ENCODE measurements at places on chromosomes 7 and 10.

DNA sequence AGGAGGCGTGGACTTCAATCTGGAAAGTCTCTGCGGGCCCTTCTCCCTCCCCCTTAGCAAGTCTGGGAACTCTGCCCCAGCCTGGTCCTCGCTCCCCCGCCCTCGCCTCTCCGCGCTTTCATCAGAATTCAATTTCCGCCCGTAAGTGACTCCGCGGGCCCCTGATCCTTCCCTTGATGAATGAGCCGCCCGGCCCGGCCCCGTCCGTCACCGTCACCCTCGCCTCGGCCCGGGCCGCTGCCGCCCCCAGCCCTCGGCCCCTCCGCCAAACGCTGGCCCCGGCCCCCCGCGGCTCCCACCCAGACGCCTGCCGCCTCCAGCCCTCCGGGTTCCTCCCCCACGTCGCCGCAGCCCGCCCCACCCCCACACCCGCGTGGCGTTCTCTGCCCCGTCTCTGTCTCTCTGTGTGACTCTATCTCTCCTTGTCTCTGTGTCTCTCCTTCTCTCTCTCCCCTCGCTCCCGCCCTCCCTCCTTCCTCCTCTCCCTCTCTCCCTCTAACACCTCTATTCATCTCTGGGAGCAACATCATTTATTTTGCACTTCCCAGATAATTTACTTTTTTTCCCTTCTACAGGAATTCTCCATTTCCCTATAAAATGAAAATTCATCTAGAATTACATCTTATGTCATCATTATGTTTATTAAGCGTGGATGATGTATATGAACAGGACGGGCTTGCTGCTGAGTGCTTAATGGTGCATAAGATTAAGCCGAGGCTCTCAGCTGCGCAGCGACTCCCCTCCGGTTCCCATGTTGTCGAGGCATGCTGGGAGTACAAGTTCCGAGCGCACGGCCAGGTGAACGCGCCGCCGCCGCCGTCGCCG is 91.2 kb upstream of the PAX2 start:
- no peak for DNase-seq

DNA sequence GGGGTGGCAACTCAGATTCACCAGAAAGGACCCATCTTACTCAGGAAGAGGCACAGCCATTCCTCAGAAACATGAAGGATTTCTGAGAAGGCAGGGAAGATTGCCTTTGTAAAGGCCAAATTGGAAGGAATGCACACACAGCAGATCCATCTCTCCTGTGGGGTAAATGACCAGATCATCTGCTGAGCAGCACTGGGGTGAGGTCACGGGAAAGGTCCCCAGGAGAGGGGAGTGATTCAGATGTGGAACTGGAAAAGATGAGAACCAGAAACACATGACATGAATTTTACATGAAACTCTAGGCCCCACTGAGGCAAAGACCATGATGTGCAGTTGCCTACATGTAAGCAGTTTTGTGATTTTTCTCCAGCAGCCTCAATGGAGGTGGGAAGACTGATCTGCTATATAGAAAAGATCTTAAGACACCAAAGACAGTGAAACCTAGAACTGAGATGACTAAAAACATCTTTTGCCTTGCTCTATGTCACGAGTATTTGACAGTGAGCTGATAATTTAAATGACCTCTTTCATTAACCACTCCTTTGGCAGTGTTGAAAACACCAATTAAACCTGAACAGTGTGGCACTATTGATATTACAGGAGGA is 91.6 kb downstream of the AMPH start:
- no peak for DNase-seq

DNA sequence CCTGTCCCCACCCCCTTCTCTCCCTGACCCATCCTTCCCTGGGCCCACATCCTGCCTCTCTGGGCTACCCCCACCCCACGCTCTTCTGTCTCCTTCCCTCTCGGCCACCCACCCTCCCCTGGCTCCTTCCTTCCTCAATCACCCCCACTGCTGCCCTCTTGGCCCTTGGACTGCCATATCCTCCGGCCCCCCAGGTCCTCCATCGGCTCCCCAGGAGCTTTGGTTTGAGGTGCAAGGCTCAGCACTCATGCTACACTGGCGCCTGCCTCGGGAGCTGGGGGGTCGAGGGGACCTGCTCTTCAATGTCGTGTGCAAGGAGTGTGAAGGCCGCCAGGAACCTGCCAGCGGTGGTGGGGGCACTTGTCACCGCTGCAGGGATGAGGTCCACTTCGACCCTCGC is 10.9 kb downstream of the EPHB6 start:
- DNase-seq = no peak

DNA sequence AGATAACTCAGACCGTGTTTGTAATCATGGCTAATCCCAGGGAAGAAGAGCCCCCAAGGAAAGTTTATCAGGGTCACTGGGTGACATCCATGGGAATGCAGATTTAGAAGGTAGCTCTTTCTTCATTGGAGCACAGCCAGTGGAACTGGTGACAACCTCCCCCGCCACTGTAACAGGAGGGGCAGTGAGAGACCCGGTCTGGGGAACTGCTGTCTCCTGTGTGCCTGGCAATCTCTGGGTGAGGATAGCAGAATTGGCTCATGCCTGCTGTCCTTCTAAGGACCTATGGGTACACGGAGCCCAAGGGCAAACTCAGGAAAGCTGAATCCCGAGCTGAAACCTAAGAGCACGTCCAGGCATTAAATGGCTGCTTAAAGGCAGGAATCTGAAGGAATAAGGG is 341.6 kb downstream of the ABCA13 start:
- no peak for DNase-seq

GRCh38 chr10:116752563-116752962 is 10.2 kb upstream of the HSPA12A start:
- no peak for DNase-seq

- peak; percentile 50 for DNase-seq
Observed at GRCh38 chr10:48439031-48439430, 132.6 kb downstream of the MAPK8 start.

GRCh38 chr10:61438141-61438988 is 14.8 kb downstream of the TMEM26 start:
- no peak for DNase-seq

- DNase-seq = peak; percentile 43
Observed at GRCh38 chr7:123714296-123715080, 34.3 kb downstream of the WASL start.

DNA sequence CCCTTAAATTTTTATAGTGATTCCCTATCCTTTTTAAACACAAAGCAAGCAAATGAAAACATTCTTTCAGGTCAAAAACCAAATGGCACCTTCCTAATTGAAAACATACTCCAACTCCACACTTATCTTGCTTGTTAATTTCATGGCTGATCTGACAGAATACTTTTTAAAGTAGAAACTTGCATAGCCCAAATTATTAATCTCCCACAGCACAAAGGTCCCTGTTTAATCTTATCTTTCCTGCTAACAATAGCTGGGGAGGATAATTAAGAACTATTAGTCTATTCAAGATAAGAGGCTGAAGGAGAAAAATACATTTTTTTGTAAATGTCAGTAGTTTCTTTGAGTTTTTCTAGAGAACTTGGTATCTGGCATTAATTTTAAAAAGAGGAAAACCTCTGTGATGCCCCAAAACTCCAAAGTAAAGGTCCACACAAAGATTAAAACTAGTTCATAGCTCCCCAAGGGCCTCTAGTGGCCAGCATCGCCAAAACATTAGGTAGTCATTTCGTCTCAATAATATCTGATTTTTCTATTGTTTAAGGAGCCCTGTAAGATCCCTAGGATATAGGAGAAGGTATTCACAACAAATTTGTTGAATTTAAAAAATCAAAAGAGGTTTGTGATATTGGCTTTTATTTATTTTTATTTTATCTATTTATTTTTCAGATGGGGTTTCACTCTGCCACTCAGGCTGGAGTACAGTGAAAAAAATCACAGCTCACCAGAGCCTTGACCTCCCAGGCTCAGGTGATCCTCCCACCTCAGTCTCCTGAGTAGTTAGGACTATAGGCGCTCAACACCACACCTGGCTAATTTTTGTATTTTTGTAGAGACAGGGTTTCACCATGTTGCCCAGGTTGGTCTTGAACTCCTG is 14.7 kb downstream of the CDNF start:
- peak; percentile 24 for DNase-seq

DNA sequence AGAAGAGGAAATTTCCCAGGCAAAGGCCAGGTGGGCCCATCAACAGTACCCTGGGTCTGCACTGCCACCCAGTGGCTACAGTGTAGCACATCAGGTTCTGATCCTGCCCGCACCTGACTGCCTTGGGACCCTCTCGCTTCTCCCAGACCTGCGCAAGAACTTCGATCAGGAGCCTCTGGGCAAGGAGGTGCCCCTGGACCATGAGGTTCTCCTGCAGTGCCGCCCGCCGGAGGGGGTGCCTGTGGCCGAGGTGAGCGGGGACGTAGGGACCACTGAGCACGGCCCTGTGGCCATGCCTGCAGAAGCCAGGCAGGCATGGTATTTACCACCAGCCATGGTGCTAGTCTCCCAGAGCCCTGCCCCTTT is 33.9 kb upstream of the SLC29A3 start:
- DNase-seq = no peak

DNA sequence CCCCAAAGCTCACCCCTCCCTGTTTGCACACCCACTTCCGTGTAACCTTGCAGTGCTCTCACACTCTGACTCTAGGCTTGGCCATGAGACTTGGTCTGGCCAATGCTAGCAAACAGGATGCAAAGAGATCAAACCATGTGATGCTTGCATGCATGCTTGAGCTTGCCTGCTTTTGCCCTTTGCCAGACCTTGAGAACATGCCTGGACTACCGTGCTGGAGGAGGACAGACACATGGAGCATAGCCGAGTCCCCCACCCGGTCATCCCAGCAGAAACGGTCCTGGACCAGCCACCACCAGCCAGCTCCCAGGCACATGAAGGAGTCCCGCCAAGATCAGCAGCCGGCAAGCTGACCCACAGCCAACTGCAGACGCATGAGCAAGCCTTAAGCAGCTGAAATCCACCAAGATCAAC is 23.4 kb downstream of the PYROXD2 start:
- no peak for DNase-seq

DNA sequence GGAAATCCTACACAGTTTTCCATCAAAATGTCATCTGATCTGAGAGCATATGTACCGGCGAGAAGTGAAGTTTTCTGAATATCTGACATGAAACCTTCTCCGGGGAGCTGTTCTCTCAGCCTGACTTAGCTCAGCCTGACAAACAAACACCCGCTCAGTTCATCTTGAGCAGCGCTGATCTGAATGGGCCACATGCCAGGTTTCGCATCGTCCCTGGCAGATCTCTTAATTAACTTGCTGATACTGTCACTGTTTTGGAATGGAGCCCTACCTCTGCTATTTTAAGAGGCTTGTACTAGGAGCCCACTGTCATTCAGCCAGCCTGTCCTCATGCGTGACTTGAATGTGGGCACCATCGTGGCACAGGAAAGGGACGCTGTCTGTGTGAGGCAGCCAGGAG is 109.2 kb downstream of the STRA8 start:
- no peak for DNase-seq

GRCh38 chr7:100156331-100157068 is 2.0 kb downstream of the TRAPPC14 start:
- DNase-seq = no peak

- no peak for DNase-seq
Observed at GRCh38 chr7:95628831-95629439, 32.6 kb upstream of the PDK4 start.

Measured in astrocyte of the cerebellum (primary cell).